T-cell (primary cell): ENCODE measurements at places on chromosomes 16 and 17.
A peak's percentile ranks its signal among the peaks of the same experiment; 100 is the strongest.

DNA sequence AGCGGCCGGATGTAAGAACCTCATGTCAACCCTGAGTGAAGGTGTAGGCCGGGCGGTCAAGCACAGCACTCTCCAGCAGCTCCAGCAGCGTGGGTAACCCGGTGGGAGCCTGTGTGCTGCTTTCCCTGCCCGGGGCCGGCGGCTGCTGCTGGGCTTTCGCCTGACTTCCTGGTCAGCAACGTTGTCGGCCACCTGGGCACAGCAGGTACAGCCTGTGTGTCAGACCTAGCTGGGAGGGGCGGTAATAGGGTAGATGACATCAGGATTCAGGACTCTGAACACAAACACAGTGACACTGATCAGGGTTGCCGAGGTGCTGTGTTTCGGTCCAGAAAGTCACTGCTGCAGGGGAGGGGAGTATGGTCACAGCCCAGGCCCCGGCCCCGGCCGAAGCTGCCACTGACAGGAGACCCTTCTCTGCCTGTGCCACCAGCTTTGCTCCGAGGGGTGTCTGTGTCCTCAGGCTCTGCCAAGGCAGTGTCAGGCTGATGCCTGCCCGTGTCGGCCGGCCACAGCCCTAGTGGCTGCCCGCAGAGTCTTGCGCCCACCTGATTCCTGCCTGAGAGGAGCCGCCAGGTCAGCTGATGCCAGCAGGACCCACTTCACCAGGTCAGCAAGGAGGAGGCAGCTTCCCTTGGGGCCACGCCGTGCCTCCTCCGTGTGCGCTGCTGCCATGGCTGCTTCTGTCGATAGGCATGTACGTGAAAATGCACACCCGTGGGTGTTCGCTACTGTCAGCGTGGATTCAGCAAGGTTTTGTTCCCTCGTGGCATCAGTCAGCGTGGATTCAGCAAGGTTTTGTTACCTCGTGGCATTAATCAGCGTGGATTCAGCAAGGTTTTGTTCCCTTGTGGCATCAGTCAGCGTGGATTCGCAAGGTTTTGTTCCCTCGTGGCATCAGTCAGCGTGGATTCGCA, 9.2 kb downstream of the RAB40C start:
- no peak for DNase-seq

DNA sequence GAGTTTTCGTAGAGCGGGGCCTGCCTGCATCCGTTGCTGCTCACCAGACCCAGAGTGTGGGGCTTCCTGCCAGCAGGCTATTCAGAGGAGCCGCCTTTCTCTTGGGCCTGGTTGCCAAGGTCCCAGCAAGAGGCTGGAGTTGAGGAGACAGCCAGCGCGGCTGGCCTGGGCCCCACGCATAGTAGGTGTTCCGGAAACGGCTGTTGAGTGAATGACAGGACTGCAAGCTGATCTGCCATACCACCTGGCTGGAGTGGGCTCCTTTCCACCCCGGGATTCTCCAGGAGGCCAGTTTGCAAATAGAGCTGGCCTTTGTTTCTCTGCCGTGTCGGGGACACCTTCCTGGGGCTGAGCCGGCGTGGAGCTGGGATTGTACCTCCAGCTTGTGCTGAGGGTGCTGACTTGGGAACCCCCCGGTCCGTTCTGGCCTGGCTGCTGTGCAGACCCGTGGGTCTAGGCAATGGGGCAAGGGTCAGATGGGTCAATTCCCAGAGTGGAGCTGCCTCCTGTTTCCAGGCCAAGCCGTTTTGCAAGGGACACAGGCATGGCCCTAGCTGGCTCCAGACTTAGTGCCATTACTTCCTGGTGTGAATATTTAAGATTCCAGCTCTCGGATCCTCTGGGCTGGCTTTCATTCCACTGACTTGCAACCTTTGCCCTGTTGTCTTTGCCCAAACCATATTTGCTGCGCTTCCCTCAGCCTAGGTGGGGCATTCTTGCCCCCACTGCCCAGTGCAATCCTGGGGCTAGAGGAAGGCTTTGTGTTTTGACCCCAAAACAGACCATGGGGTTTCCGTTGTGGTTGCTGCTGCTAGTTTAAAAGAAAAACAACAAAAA, 68.8 kb downstream of the CMIP start:
- DNase-seq: no peak

DNA sequence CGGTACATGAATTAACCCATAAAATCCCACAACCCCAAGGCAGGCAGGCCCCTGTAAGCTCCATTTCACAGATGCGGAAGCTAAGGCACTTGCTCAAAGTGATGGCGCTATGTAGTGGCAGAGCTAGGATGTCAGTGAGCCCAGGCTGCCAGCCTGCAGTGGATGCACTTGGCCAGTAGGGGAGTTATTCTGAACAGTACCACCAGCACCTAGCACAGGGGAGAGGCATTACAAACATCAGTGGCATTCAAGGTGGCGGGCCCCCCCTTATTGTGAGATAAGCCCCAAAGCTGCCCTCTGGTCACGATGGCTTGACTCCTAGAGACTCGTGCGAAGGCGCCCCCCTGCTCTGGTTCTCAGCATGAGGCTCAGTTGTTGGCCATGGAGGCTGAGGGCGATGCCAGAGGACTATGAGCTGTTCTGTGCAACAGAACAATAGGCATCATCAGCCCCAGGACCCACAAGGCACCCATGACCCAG, 33.8 kb downstream of the GTF3C1 start:
- DNase-seq: no peak

- no peak for DNase-seq
Measured at GRCh38 chr16:20001856-20002707, 71.6 kb downstream of the GPR139 start.

GRCh38 chr17:37706446-37706845, 38.4 kb downstream of the HNF1B start:
- no peak for DNase-seq

GRCh38 chr17:40219594-40220338, 662 bp downstream of the WIPF2 start:
- peak; percentile 5 for DNase-seq

DNA sequence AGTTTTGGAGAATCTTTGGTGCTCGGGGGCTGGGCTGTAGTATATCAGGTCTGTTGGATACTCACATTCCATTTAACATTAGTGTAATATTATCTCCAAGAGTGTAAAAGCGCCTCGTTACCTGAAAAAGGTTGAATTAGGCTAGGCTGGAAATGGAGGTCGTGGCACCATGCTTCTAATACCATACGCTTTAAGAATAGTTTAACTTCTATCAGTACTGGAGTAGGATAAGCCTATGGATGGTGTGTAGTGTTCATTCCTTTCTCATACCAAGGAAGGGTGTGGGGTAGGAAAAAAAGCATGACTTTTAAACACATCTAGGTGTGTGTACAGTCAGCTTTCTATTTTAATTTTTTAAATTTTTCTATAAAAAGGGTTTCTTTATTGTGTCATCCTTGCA, 2.0 kb downstream of the SRCAP start:
- no peak for DNase-seq

GRCh38 chr16:8867932-8868415, 832 bp downstream of the CARHSP1 start:
- peak; percentile 74 for DNase-seq

GRCh38 chr17:31072186-31072585, 22.6 kb upstream of the NF1 start:
- no peak for DNase-seq

GRCh38 chr16:83117810-83118209, 491.0 kb downstream of the CDH13 start:
- no peak for DNase-seq

GRCh38 chr16:8963010-8963820, 491 bp downstream of the USP7 start:
- DNase-seq: no peak

- DNase-seq: no peak
Measured at GRCh38 chr17:69523244-69523861, 108.9 kb downstream of the MAP2K6 start.

DNA sequence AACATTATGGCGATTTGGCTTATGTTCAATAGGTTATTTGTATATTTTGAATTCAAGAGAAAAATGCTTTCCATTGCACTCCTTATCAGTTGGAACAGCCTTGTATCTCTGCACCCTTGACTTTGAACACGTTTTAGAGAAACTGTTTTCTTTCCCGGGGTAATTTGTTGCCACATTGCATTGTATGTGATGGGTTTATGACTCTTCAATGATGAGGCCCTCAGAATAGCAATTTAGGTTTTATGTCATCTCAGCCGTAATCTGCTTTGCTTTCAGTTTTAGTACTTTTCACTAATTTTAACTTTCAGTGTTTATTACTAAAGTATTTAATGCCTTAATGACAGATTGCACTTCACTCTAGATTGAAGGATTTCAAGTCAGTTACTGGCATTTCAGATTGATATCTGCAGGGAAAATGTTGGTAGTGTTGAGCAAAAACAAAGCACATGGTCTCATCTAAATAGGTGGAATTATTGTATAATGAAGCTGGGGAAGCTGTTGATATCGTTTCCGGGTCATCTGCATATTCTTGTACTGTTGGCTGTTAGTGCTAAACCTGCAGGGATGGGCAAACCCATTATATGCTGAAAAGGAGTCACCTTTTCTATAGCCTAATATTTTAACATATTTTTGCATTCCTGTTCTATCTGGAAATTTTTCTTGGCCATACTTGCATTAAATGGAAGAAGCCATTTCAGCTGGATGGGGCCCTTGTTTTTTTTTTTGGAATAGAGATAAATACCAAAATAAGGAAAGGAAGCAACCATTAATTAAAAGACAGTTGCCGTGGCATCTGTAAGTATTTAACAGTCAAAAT, 2.0 kb downstream of the LUC7L3 start:
- DNase-seq: no peak

DNA sequence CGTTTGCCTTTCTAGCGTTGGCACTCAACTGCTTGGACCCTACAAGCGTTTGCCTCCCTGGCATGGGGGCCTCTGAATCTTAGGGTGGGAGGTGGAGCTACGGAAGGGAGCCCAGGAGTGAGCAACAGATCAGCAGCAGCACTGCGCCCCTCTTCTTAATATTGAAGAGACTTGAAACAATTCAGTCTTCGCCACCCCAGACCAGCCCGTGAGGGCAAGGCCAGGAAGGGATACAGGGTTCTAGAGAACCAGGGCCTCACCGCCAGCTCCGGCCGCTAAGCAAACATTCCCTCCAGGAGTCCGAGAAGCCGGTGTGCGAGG, 1.5 kb upstream of the GPRC5C start:
- DNase-seq: no peak

- no peak for DNase-seq
Measured at GRCh38 chr17:71725811-71726210, 395.0 kb upstream of the SOX9 start.

- DNase-seq: no peak
Measured at GRCh38 chr17:55281649-55282378, 17.1 kb downstream of the HLF start.

GRCh38 chr16:9840761-9841665, 341.2 kb downstream of the GRIN2A start:
- no peak for DNase-seq

- DNase-seq: no peak
Measured at GRCh38 chr16:56316545-56316944, 108.8 kb downstream of the AMFR start.

- DNase-seq: no peak
Measured at GRCh38 chr16:72442385-72443158, 270.6 kb upstream of the PMFBP1 start.

- no peak for DNase-seq
Measured at GRCh38 chr17:55768936-55769624, 18.2 kb downstream of the PCTP start.

DNA sequence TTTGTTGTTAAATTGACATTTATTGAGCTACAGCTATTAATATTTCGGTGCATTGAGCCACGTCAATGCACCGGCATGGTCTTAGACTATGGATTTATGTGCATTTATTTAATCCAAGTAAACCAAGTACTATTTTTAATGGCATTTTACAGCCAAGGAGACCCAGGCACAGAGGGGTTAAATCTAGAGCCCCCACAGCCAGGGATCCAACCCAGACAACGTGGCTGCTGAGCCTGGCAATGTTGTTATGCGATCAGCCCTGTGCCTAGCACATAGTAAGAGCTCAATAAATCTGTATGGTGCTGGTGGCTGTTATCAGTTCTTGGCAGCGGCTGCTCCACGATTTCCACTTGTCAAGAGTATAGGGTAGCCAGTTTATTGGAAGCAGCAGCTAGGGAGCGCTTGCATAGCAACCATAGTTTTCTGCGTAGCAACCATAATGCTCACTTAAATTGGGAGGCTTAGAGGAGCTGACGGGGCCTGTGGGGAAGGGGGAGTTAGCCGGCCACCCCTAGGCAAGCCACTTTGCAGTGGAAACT, 541 bp upstream of the RBBP6 start:
- no peak for DNase-seq

- no peak for DNase-seq
Measured at GRCh38 chr17:73646409-73647300, 2.4 kb upstream of the SDK2 start.

- no peak for DNase-seq
Measured at GRCh38 chr17:50053654-50053960, 2.3 kb upstream of the ITGA3 start.

DNA sequence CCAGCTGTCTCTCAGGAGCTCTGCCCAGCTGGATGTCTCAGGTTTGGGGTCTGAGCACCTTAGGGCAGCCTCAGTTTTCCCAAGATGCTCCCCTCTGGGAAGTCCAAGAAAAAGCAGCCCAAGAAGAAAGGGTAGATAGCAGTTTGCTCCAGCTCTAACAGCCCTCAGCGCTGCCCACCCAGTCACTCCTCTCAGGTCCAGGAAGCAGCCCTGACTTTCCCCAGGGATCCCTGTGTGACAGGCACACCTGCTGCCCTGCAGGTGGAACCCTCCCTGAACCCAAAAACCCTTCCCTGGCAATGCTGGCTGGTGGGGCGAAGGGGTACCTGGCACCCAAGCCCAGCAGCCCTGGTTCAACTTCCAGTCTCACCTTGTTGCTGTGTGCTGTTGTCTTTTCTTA, 48.1 kb downstream of the BEAN1 start:
- DNase-seq: no peak

- DNase-seq: no peak
Measured at GRCh38 chr17:78780335-78780734, 1.7 kb downstream of the CYTH1 start.

- peak; percentile 97 for DNase-seq
Measured at GRCh38 chr16:970766-971581, at the start of gene LMF1. LMF1 (minus strand) TSS chr16:970984; CDS start chr16:970980, 4 bp downstream.

DNA sequence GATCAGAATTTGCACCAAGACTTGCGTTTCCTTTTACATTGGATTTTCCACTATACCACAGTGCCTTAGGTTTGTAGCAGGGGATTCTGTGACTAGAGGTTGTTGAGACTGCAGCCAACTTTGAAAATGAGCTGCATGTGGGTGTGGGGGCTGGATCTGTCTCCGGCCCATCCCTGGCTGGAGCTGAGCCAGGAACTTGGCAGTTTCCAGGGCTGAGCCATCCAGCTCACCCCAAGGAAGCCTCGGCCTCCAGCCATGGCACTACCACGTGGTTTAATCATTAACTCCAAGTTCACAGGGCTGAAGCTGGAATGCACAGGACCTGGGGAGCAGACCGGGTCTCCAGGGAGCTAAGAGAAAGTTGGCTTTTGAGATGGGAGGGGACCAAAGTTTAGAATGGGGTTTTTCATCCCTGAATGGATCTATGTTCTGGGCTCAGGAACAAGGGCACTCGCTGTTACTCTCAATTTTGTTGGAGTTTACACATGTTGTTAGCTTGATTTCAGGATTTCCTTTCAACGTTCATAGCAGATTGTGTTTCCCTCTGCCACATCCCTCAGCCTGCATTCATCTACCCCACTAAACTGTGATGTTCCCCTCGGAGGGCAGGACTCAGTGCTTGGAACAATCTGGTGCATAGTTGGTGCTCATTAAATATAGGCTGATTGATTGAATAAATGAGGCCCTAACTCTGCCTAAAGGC, 42.3 kb upstream of the HNF1B start:
- DNase-seq: no peak

- DNase-seq: peak; percentile 57
Measured at GRCh38 chr17:79993390-79994227, 42.1 kb downstream of the TBC1D16 start.

GRCh38 chr17:40871316-40871715, 4.3 kb upstream of the KRT12 start:
- DNase-seq: no peak
